ENCODE measurements at places on chromosomes 3 and 15.
A peak's percentile ranks its signal among the peaks of the same experiment; 100 is the strongest.

DNA sequence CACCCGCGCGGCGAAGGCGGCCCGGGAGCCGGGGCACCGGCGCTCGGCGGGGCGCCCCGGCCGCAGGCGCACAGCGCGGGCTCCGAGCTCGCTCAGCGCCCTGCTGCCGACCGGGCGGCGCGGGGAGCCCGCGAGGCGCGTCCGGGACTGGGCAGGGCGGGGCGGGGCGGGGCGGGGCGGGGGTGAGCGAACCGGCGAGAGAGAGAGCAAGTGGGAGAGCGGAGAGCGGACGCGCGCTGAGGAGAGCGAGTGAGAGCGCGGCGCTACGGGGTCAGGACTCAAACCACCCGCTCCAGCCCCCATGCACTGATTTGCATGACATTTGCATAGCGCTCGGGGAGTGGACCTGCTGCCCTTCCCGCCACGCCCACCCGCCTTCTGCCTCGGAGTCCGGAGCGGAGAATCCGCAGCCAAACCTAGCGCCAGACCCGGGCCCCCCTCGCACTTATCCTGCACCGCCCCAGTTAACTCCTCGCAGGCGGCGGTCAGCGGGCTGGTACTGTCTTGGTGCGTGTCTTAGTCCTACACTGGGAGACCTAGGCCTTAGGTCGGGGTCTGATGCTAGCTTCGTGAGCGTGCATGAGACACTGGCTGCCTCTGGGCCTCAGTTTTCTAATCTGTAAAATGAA, at the start of gene MYLK:
Gene MYLK, minus strand, starts transcription at position 130 of the 629 bp plus-strand sequence. CDS start 90,491 bp downstream, outside the sequence.
- DNase-seq, result peak; percentile 12

DNA sequence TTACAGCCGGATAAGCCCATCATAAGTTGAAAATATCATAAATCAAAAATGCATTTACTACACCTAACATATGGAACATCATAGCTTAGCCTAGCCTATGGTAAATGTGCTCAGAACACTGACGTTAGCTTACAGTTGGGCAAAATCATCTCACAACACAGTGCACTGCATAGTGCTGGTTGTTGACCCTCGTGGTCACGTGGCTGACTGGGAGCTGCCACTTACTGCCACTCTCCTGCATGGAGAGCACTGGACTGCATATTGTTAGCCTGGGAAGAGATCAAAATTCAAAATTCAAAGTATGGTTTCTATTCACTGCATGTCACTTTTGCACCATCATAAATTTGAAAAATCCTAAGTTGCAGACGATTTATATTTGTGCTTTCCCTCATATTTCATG, 94.0 kb upstream of the CACNA2D3 start:
- DNase-seq, result no peak

DNA sequence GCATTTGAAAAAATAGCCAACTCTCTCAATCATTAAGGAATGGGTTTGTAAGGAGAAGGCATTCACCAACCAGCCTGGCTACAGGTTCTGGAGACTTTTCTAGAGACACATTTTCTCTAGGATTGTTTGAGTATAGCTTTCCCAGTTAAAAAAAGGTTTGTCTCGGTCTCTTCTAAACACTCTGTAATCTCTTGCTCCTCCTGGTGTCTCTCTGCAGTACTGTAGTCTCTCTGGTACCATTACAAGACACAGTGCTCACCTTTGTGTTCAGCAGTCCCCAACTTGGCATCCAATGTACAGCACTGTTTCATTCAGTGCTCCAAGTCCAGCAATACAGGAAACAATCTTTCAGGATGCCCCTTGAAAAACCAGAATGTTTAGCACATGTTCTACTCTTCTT, 534.4 kb downstream of the ZNF385D start:
- DNase-seq, result no peak

DNA sequence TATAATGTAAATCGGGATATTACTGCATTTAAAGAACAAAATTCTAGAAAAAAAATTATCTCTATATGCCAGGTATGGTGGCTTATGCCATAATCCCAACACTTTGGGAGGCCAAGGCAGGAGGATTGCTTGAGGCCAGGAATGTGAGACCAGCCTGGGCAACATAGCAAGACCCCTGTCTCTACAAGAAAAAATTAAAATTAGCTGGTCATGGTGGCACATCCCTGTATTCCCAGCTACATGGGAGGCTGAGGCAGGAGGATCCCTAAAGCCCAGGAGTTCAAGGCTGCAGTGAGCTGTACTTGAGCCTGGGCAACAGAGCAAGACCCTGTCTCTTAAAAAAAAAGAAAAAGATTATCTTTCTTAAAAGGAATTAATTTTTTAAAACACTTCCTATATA, 12.8 kb downstream of the SENP7 start:
- no peak for DNase-seq
